Inflammatory macrophage treated with lipopolysaccharide for 4 hours (primary cell): ENCODE measurements at places on chromosomes 1 and 21.

GRCh38 chr1:21325731-21326387, 35.6 kb upstream of the ECE1 start:
- no peak for DNase-seq

- no peak for DNase-seq
Measured at GRCh38 chr1:192639607-192640368, 3.8 kb downstream of the RGS13 start.

- DNase-seq = no peak
Measured at GRCh38 chr1:171438441-171438840, 46.9 kb upstream of the PRRC2C start.

- no peak for DNase-seq
Measured at GRCh38 chr1:229669333-229669732, 43.3 kb downstream of the URB2 start.

DNA sequence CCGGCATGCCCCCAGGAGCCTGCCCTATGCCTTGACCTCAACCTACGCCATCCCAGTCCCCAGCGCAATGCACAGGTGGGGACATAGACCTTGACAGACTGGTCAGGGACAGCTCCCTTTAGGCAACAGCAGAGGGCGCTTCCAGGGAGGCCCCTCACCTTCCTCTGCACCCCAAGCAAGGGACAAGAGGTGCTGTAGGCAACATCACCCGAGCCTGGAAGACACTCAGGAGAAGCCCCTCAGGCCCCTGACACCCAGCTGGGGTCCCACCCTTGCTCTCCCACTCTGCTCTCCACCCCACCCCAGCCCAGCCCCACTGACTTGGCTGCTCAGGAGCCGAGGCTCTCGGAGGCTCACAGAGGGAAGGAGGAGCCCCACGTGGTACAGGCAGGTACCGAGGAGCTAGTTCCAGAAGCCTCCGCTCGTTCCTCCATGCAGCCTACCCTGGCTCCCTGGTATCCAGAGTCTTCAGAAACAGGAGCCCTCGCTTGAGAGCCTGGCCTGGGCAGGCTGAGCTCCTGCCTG, 2.4 kb upstream of the WNT3A start:
- no peak for DNase-seq

DNA sequence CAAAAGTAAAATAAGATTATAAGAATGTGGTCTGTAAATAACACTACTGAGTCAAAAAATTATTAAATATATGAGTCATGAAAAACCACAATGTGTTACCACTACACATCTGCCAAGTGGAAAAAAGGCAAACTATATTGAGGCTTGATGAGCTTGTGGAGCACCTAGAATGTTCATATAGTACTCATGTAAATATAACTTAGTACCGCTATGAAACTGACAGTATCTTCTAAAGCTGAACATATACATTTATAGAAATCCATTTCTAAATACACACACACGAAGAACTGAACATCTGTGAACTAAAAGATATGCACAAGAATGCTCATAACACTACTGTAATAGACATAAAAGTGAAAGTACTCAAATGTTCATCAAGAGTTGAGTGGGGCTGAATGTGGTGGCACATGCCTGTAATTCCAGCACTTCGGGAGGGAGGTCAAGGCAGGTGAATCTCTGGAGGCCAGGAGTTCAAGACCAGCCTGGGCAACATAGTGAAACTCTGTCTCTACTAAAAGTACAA, 18.5 kb upstream of the GBP3 start:
- no peak for DNase-seq

- no peak for DNase-seq
Measured at GRCh38 chr1:113231866-113232265, 158.4 kb upstream of the MAGI3 start.

GRCh38 chr1:67888216-67889106, 55.2 kb upstream of the GNG12 start:
- no peak for DNase-seq

- DNase-seq = no peak
Measured at GRCh38 chr1:3743421-3743820, 8.8 kb upstream of the CCDC27 start.

DNA sequence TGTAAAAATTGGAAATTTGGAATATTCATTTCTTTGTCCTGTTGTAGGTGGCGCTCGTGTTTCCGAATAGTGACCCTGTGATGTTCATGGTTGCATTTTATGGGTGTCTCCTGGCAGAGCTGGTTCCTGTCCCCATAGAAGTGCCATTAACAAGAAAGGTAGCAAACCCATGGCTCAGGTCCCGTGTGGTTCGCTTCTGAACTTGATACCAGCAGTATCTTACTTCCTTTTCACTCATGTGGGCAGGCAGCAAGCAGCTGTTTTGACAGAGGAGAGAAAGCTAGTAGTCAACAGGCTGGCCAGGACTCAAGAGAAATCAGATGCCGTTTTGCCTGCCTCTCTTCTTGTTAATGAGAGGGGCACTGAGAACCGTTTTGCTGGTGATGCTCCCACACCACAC, 72.8 kb downstream of the S100B start:
- no peak for DNase-seq
